ENCODE measurements at places on chromosomes 6 and 20.

DNA sequence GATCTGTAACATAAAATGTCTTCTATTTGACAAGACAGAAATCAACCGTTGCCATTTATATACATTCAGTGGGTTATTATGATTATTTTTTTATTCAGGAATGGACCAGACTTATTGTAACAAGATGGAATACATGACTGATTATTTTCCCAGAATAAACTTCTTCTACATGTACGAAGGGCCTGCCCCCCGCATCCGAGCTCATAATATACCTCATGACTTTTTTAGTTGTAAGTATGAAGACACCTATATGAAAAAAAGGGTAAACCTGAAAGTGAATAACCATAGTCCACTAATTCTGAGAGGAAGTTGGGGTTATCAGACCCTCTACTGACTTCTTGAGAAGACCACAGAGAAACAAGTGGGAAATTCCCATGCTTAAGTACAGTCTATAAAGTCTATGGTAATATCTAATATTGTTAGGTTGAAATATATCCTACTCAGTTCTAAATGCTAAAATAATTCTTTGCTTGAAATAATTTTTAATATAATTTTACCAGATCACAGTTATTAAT is 15.9 kb downstream of the OR2A4 start:
- no peak overlapping the region for H3K4me3 ChIP-seq
- DNase-seq = peak; percentile 67
- no peaks in the 10 kb centered on the region for H3K27me3 ChIP-seq
- H3K36me3 ChIP-seq = no peaks in the 10 kb centered on the region
- H3K27ac ChIP-seq = peak overlapping the region; percentile 51

DNA sequence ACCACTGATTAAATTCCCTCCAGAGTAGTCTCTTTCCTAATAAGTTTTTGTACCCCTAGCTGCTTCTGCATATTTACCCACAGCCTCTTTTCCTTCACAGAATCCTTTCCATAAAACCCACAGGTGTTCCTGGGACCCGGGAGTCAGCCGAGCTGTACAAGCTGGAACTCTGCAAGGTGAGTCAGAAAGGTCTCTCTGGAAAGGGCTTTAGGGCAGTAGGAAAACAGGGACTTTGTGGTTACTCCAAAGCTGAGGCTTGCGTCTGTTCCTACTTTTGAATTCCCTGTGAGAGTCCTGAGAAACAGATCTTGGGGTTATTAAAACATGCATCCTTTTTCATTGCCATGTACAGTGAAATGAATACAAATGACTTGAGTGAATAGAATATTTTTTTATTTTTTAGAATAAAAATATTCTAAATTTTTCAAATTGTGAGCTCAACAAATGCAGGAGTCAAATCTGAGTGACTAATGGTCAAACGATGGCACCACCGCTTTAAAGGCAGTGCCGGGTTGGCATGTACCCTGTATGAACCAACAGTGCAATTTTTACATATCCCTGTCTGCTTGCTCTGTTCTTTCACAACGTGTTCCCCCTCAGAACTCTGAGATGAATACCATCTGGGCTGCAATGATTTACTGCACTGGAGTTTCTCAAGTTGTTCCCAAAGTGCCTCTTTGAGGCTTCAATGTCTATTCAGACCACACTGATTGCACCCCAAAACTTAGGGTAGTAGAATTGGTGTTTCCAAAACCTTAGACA is 78.4 kb downstream of the GFRAL start:
- H3K27me3 ChIP-seq = no peaks in the 10 kb centered on the region
- H3K36me3 ChIP-seq = no peaks in the 10 kb centered on the region
- H3K4me1 ChIP-seq = no peaks in the 10 kb centered on the region
- H3K4me3 ChIP-seq = no peak overlapping the region
- no peak for DNase-seq

- H3K27ac ChIP-seq = no peak overlapping the region
- no peaks in the 10 kb centered on the region for H3K36me3 ChIP-seq
- DNase-seq = no peak
Observed at GRCh38 chr20:37687478-37687805, 6.4 kb upstream of the CTNNBL1 start.

DNA sequence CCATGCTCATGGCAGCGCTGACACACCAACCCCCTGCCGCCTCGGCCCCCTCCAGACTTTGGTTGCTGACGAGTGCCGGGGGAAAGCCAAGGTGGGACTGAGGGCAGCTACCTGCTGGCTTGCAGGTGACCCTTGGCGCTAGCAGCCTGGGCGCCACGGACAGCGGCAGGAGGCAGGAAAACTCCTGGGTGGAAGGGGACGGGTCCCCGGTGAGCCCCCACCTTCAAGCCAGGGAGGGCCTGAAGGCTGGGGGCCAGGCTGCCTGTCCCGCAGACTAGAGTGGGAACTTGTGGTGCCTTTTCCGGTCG is 226.7 kb downstream of the OTOR start:
- no peak overlapping the region for H3K4me3 ChIP-seq
- no peak for DNase-seq
- no peaks in the 10 kb centered on the region for H3K36me3 ChIP-seq
- no peaks in the 10 kb centered on the region for H3K27me3 ChIP-seq

Data from B cell (primary cell).